Activated CD4-positive, alpha-beta T cell treated with anti-CD3 and anti-CD28 coated beads for 36 hours (primary cell): ENCODE measurements at places on chromosomes 5 and 9. TPM values are rescaled to one million over a fixed set of nuclear protein-coding genes. Genes with fewer than 3 reads are reported as not detected.

The CARD6 gene
- total RNA-seq, result 1.5 TPM

The F12 gene
- total RNA-seq, result 3.4 TPM

The PCDHGC4 gene
- total RNA-seq, result not detected

The FBP2 gene
- total RNA-seq, result not detected

The PLCXD3 gene
- not detected for total RNA-seq

The PSD2 gene
- total RNA-seq, result not detected

The PFN3 gene
- not detected for total RNA-seq

The PRRX2 gene
- 0.57 TPM for total RNA-seq

The ZBED3 gene
- 2.2 TPM for total RNA-seq

The CCNO gene
- not detected for total RNA-seq

The LCN1 gene
- total RNA-seq, result not detected

The UBE2QL1 gene
- total RNA-seq, result not detected

The C5orf52 gene
- not detected for total RNA-seq

The SHOC1 gene
- not detected for total RNA-seq

The PDE6A gene
- total RNA-seq, result not detected

The CXCL14 gene
- total RNA-seq, result not detected

The CA9 gene
- 2.9 TPM for total RNA-seq

The LRRC19 gene
- total RNA-seq, result not detected

The STPG3 gene
- total RNA-seq, result not detected

The CER1 gene
- total RNA-seq, result not detected

The WNT8A gene
- total RNA-seq, result not detected

The FGFR4 gene
- 2.0 TPM for total RNA-seq

The SLC27A6 gene
- not detected for total RNA-seq

The COL5A1 gene
- 0.16 TPM for total RNA-seq

The ZFP2 gene
- 0.37 TPM for total RNA-seq

The EPB41L4B gene
- 0.33 TPM for total RNA-seq

The ADAMTS13 gene
- total RNA-seq, result 1.7 TPM

The CNTLN gene
- 1.2 TPM for total RNA-seq

The GLRA1 gene
- not detected for total RNA-seq

The PCSK5 gene
- 3.0 TPM for total RNA-seq

The ANKRD34B gene
- 0.07 TPM for total RNA-seq

The PPP3R2 gene
- total RNA-seq, result not detected

The EGFLAM gene
- total RNA-seq, result not detected

The FGF1 gene
- total RNA-seq, result not detected

The LSM11 gene
- 8.0 TPM for total RNA-seq

The GBGT1 gene
- 4.8 TPM for total RNA-seq

The CTSV gene
- 0.74 TPM for total RNA-seq

The ARHGEF39 gene
- 23.1 TPM for total RNA-seq

The RFK gene
- total RNA-seq, result 8.3 TPM

The RGS7BP gene
- not detected for total RNA-seq

The C5orf34 gene
- total RNA-seq, result 14.4 TPM

The RNF14 gene
- total RNA-seq, result 35.7 TPM
